ENCODE measurements at places on chromosomes 6 and 20.

GRCh38 chr6:38420207-38420606 lies 219.5 kb downstream of the BTBD9 start:
- DNase-seq, result no peak

DNA sequence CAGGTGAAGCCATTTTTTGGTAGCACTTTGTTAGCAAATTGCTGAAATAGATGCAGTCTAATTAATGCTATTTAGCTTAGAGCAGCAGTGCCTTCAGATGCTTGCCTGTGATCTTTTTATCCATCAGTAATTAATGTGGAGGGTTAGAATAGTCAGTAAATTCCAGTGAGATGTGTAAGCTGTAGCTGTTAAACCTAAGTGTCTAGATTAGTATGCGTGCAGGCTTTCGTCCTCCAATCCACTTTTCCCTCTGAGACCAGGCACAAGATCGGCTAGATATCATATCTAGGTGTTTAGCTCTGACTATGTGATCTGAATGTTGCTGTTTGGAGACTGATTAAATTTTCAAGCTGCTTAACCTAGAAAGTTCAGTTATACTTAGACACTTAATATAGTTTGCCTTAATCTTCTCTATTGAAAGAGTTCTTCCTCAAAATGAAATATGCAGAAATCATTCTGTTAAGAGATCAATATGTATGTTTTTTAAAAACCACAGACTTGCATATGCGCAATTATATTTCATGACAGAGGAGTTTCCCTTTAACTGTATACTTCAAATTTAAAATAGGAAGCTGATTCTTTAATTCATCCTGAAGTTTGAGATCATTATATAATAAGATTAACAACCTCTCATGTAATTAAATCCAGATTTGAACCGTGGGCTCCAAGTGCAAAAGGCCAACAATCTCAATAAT lies 41.2 kb downstream of the XRN2 start:
- no peak for DNase-seq

DNA sequence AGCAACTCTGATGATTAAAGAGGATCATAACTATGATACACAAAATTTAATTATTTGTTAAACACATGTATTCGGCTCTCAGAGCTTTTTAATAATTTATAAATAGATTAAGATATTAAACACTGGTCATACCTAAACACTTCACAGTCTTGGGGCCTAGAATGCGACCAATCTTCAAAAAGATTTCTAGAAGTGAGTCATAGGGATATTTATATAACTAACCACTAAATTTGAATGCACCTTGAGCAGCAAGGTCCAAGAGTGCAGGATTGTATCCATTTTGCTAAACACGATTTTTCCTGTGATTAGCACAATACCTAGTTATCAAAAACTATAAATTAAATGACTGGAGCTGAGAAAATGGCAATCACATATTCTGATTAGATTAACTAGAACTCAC lies 709.3 kb downstream of the EPHA7 start:
- DNase-seq, result no peak

- no peak for DNase-seq
Measured at GRCh38 chr6:147395158-147395557, 113.3 kb upstream of the SAMD5 start.

GRCh38 chr6:141134723-141135122 lies 998.0 kb upstream of the GJE1 start:
- DNase-seq, result no peak

- no peak for DNase-seq
Measured at GRCh38 chr20:48219306-48219705, 434.0 kb upstream of the SULF2 start.

DNA sequence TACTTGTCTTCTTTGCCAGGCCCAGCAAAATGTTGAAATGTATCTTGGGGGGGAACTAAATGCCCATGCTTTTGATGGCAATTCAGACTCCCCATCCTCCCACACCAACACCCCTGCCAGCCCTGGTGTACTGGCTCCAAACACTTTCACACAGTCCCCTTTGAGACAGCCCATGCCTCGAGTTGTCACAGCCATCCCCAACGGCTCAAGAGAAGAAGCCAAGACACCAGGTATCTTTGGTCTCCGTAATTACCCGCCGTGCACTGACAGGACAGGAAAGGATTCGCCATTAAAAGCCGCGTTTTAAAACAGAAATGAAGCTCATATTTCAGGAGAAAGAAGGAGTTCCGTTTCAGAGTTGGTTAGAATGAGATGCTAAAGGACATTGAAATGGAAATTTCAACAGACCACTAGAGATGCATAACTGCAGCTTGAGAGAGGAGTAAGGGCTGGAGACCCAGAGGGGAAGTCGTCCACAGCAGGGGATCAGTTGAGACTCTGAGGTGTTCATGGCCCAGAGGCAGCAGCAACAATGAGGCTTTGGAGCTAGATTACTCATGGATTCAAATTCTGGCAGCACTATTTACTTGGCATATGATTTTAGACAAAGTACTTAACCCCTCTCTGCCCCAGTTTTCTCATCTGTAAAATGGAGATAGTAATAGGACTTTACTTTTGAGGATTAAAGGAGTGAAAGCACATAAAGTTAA lies 63.5 kb upstream of the ADGRF1 start:
- no peak for DNase-seq

GRCh38 chr6:23672737-23673136 lies 453.3 kb upstream of the NRSN1 start:
- no peak for DNase-seq

Measured in activated CD8-positive, alpha-beta memory T cell treated with anti-CD3 and anti-CD28 coated beads for 1 hour (primary cell).